ENCODE measurements at places on chromosomes 2 and 18.
A peak's percentile ranks its signal among the peaks of the same experiment; 100 is the strongest.

- DNase-seq, result no peak
Measured at GRCh38 chr2:208542465-208543041, 136.0 kb downstream of the PTH2R start.

GRCh38 chr2:57720728-57721627 is 325.6 kb upstream of the VRK2 start:
- DNase-seq, result peak; percentile 81

DNA sequence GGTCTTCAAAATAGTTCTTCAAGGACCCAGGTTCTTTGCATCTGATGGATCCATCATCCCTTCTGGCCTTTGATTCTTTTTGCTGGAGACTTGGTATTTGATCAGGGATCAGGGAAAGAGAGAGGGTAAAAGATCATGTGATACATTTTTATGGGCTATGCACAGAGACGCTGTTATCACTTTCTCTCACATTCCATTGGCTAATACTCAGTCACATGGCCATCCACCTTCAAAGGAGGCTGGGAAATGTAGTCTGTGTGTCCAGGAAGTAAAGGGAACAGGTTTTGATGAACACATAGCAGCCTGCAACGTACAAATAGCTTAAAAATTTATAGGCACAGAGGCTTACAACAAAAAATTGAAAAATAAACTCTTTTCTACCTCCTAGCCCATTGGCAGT is 629.6 kb upstream of the FANCL start:
- no peak for DNase-seq

DNA sequence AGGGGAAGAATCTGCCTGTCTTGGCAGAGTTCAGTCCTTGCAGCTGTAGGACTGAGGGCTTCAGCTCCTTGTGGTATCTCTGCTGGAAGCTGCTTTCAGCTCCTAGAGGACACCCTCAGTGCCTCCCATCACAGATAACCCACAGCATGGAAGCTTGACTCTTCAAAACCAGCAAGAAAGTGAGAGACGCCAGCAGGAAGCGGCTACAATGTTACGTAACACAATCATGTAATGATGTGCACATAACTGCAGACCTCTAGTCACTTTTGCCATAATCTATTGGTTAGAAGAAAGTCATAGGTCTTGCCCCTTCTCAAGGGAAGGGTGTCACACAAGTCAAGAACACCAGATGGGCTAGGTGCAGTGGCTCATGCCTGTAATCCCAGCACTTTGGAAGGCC is 69.1 kb upstream of the AFF3 start:
- no peak for DNase-seq

DNA sequence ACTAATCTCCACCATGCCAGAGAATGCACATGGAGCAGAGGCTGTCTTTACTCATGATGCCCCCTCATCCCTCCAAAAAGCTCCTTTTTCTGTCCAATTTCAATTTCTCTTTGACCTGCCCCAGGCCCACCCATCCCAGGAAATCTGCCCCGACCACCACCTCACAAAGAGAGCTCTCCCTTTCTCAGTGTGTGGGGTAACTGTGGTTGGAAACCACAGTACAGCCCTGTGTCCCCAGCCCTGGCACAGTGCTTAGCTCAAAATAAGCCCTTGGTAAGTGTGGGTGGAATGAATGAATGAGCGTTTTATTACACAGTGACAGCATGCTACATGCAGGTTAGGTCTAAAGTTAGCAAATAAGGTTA is 43.7 kb upstream of the CAB39 start:
- DNase-seq, result no peak

DNA sequence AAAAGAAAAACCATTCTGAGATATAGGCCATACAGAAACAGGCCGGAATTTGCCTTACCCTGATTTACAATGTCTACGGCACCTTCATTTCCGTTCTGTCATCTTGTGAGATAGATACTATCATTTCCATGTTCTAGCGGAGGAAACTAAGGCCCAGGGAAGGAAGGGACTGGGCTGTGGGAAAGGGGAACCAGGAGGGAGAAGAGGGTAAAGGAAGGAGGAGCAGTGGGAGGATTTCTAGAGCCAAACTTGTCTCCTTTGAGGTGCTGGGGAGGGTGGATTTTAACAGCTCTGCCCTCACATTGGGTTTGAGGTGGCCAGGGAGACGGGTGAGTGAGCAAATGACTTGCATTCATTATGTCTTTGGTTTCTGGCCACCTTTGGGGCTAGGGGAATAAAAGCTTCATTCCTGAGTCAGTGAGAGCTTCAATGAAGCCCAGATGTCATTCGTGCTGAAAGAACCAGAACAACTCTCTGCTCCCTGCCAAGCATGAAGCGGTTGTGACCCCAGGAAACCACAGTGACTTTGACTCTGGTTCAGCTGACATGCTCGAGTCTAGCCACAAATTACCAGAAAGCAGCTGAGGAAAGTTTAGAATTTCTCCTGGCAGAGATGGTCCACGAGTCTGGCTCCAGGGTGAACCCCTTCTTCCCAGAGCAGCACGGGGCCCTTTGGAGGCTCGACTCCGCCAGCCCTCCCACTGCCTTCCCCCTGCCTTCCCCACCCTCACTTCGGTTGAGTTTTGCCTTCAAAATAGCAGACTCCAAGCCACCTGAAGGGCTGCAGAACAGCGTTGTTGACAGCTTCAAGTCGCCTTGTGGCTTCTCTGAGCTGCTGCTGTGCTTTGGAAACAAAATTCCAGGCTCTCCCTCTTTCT is 3.8 kb downstream of the ACTG2 start:
- peak; percentile 94 for DNase-seq

DNA sequence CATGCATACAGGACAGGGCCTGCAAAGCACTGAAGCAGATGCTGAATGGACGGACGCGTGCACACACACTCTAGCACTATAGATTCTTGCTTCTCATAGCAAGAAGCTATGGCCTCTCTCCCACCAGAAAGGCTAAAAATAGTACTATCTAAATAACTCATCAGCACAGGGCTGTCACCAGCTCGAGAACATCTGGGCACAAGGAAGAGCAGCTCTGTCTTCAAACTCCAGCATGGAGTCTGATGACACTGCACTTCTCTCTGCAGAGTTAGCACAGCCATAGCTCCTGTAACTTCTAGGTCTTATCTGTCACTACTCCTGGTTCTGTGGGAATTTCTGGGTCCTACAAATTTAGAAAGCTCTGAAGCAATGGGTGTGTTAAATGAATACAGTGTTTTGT is 123.5 kb downstream of the MYO5B start:
- DNase-seq, result no peak

DNA sequence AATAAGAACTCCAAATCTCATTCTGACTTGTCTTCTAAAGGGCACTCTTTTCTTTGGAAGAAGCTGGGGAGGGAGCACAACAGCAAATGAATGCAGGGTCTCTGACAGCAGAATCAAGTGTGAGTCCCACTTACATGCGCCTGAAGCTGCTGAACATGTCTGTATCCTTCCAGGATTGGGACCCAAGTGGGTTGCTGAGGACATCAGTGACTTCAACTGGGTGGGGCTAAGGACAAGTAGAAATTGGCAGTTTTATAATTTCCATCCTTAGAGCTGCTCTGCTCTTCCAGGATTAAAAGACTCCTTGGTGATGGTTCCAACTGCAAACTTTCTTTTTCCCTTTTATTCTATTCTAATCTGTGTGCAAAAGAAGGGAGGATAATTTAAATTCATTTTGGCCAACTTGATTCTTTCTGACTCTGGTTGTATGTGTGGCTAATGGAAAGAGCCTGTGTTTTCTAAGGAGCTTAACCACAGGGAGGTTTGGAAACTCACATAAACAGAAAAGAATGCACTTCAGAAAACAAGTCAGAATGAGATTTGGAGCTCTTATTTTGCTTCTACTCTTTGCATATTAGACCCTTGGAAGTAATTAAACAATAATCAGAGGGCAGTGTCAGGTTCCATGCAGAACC is 20.6 kb downstream of the ANTXR1 start:
- DNase-seq, result no peak

DNA sequence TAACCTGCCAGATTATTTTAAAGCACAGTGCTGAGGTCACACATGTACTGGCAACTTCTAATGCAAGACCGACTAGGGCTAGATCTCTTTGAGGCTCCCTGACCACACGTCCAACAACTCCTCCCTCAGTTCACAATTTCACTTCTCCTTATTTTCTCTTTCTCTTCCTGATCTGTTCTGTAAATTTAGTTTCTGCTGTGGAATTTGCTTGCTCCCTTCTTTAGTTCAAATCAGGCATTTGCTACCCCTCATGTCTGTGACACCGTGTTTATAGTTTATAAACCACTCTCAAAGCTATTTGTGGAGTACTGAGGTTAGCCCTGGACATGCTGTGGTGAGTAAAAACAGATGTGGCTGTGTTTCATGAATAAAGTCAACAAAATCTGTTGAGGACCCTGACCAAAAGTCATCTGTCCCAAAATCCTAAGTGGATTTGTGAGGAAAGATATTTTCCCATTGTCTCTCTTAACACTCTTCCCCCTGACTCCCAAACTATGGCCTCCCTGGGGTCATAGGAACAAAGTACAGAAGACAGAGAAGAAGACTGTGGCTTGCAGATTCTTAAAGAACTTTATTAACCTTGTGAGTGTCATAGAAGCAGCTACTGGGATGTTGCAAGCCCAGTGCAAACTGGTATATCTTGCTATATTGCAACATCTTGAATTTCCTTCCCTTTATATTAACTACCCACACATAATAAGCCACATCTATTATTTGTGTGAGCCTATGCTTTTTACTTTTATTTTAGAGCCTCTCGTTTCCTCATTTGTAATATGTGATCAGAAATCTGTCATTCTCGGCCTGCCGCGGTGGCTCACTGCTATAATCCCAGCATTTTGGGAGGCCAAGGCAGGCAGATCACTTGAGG is 3.5 kb upstream of the NAGK start:
- DNase-seq, result no peak

- DNase-seq, result no peak
Measured at GRCh38 chr2:210965472-210965871, 409.1 kb downstream of the CPS1 start.

GRCh38 chr2:229582151-229582550 is 132.2 kb downstream of the DNER start:
- no peak for DNase-seq

DNA sequence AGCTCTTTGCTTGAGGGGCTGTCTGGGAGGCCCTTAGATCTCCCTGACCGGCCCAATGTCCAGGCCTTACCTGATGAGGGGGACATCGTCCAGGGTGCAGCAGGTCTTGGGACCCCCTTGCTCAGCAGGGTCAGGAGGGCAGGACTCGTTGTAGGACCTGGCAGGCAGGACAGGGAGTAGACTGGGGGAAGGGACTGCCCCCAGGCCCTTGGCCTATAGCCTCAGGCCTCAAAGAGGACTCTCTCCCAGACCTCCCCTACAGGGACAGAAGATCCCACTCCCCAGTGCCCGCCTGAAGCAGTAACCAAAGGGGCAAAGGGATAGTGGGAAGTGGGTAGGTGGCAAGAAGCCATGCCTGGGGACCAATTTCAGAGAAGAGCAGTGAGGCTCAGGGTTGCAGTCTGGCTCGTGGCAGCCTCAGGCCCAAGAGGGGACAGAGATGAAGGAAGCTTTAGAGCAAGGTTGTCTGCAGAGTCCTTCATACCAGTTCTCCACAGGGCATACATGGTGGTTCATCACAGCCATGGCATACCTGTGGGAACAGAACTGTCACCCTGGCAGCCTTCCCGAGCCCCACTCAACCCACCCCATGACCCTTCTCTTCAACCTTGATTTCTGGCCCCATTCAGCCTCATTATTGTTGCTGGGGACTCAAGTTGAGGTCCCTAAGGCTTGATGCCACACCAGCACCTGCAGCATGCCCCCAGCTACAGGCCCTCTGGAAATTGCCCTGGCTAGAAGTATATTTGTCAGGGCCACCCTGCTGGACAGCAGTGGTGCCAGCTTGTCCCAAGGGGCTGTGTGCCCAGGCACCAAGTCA is 1.3 kb downstream of the TMEM150A start:
- no peak for DNase-seq

- no peak for DNase-seq
Measured at GRCh38 chr18:67553437-67553836, 36.9 kb upstream of the DSEL start.

- DNase-seq, result no peak
Measured at GRCh38 chr2:112189001-112189556, 50.9 kb downstream of the FBLN7 start.

- peak; percentile 82 for DNase-seq
Measured at GRCh38 chr2:19358242-19359020, at the start of gene OSR1. Gene OSR1 (minus strand): TSS chr2:19358623. CDS start chr2:19353805, 4,818 bp downstream.

GRCh38 chr2:234425639-234426603 is 71.0 kb downstream of the ARL4C start:
- no peak for DNase-seq

DNA sequence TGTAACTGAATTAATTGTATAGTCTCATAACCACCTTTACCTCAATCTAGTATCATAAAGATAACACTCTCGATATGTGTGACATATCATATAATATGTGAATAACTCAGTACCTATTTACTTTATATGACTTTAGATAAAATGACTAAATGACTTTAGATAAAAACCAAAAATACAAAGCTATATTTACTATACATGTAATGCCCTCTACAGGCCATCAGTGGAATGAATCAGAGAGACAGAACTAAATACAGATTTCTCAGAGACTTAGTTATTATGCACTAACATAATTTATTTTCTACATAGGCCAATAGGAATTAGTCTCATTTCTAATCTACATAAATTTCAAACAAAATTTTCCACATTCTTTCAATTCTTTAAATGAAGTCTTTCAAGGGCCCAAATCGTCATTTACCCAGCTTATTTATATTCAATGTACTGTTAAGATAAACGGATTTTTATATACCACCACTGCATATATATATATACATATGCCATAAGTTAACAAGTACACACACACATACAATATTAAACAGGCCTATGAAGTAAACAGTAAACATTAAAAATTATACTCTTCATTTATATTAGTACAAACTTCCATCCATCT is 219.9 kb downstream of the EXOC6B start:
- peak; percentile 16 for DNase-seq

- no peak for DNase-seq
Measured at GRCh38 chr18:11655606-11655932, 33.5 kb upstream of the GNAL start.

GRCh38 chr18:3649633-3650426 is 199.9 kb downstream of the TGIF1 start:
- peak; percentile 89 for DNase-seq

GRCh38 chr2:39873586-39873985 is 94.5 kb upstream of the THUMPD2 start:
- no peak for DNase-seq

DNA sequence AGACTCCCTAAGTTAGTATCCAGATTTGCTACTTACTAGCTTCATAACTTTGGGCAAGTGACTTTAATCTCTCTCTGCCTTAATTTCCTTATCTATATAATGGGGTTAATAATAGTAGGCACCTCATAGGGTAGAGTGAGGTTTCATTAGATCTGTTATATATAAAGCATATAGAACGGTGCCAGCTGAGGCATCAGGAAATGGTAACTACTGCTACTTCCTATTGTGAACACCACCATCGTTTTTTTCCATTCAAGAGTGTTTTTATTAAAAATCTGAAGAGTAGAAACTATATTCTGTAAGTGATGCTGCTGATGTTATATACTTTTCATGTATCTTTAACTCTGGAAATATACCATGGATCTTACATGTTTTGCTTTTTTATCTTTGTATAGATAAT is 44.3 kb downstream of the MALT1 start:
- DNase-seq, result no peak

DNA sequence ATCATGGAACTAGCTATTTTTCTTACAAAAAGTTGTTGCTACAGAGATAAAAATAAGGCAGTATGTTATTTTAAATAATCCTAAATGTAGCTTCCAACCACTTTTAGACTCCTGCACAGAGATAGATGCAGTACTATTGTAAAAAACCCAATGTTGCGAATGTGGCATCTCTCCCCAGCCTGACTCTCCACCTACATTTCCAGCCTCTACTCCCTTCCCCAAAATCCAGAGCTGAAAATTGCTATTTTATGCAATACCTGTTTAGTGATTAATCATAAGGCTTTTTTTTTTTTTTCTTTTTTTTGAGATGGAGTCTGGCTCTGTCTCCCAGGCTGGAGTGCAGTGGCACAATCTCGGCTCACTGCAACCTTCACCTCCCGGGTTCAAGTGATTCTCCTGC is 39.4 kb downstream of the SPRED2 start:
- DNase-seq, result no peak

All from fibroblast of skin of right biceps (primary cell).